Naive thymus-derived CD8-positive, alpha-beta T cell (primary cell): ENCODE measurements at places on chromosomes 4 and X.

DNA sequence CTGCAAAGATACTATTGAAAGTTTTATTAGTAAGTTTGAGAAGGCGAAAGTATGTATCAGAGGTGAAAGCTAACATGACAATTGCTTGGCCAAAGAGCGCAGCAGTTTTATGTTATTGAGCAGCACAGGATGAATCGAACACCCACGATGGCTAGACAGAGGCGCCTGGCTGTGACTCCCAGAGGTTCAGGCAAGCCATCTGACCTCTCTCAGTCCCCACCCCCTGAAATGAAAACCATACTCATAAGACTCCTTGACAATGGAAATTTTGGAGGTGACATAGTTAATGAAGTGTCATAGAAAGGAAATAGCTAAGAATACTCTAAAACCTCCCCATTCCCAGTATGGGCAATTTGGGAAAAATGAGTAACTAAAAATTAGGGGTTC lies 70.6 kb downstream of the MGST2 start:
- no peak for DNase-seq

- no peak for DNase-seq
These were observed 496.9 kb downstream of the RAB28 start for GRCh38 chr4:12987284-12987683.

GRCh38 chrX:40759374-40759773 lies 24.0 kb upstream of the MED14 start:
- no peak for DNase-seq

DNA sequence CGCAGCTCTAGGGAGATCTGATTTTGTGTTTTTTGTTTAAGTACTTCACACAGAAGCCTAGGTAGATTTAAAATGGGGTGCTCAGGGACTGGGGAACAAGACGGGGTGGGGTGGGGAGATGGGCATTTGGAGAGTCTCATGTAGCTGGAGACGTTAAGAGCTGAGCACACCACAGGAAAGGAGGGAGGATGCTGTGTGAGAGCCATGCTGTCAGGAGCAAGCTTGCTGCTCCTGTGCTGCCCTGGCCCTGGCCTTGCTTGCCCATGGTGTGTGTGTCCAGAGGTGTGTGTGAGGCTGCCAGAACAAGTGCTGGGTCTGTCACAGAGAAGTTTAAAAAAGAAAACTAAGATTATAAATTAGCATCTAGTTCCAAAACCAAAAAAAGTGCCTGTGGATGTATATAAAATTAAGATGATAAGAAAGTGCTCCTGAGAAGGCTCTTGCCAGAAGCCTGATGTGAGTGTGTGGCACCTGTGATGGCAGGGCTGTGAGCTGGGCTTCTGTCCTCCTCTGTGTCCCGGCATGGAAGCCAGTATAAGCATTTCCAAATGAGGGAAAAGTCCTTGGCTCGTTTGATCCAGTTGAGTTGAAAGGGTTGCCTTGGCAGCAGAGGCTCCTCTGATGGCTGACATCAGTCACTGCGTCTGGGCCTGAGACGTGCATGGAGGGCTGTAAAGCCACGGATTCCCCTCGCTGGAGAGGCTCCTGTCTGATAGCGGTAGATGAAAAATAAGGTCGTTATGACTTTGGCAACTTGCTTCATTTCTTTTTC lies 63.5 kb downstream of the NELFA start:
- DNase-seq: no peak

DNA sequence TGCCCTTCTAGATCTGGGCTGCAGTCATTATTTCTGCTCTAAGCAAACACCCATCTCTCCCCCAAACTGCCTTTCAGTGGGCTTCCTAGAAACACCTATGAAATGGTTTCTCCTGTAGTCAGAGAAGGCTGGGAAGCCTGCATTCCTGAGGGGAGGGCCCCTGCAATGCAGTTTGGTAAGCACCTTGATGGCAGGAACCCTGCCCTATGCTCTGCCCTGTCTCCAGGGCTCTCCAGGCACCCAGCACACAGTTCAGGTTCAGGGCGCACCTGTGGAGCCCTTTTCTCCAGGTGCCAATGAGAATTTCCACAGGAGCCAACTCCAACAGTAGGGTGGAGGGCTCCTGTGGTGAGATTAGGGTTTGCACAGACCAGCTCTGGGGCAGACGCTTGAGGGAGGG lies 69.1 kb upstream of the FBXW7 start:
- no peak for DNase-seq

- no peak for DNase-seq
These were observed 36.9 kb downstream of the LAMTOR3 start for GRCh38 chr4:99857307-99857706.

- no peak for DNase-seq
These were observed 419.1 kb upstream of the LCORL start for GRCh38 chr4:18440527-18441202.

DNA sequence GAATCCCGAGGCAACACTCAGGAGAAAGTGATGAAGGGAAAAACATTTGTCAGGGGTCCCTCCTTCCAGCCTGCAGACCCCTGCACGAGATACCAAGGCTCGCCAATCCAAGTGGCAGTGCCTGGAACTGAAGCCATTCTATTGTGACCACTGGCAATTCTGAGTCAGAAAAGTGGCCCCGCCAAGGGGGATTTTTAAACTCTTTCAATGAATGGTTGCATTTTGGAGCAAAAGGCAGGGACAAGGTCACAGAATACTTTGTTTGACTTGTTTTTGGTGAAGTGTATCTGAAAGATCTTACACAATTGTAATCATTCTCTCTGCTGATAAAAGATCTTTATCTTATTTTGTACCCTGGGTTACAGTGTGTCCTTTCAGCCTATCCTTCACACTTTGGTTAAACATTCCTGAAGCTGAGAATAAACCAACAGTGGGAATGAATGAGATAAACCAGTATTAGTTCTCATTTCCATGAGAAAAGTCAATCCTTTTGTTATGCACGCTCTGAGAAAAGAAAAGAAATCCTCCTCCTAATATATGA lies 115.9 kb upstream of the PDLIM3 start:
- DNase-seq: no peak

GRCh38 chr4:146545102-146545501 lies 23.4 kb upstream of the SLC10A7 start:
- DNase-seq: no peak

DNA sequence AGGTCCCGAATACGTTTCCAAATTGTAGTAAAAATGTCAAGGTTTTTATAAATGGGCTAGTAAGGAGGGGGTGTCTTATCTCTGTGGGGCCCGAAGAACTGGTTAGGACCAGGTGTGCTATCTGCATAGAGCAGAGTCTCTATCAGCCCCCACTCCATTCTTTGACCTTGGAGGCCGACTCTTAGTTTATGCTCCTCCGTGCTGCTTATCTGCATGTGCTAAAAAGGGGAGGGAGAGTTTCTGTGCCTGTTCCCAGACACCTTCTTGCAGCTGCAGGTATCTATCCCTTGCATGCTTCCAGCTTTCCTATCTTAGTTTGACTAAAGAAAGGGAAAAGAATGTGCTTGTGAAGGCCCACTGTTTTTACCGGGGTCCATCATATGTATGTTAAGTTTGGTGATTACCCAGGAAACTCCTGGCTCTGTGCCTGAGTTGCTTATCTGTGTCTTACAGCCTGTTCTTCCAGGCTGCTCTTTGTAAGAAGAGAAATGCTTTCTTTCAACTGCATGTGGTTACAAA lies 28.6 kb upstream of the NAF1 start:
- no peak for DNase-seq

DNA sequence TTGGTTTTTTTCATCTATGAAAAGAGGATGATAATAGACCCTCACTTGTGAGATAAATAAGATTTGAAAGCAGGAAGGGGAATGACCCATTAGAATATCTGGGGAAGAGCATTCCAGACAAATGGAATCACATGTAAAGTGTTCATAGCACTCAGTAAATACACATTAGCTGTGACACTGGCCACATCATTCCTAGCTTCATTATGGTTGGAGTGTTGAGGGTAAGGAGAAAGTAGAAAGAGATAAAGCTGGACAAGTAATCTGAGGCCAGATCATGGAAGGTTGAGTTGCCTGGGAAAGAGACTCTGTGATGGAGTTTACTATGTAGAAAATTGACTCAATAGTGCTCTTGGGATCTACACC lies 6.9 kb upstream of the PGRMC1 start:
- no peak for DNase-seq

- no peak for DNase-seq
These were observed 1.9 kb downstream of the GPM6A start for GRCh38 chr4:175810073-175810730.

- peak; percentile 7 for DNase-seq
These were observed 38.2 kb downstream of the HPGDS start for GRCh38 chr4:94304365-94304971.

DNA sequence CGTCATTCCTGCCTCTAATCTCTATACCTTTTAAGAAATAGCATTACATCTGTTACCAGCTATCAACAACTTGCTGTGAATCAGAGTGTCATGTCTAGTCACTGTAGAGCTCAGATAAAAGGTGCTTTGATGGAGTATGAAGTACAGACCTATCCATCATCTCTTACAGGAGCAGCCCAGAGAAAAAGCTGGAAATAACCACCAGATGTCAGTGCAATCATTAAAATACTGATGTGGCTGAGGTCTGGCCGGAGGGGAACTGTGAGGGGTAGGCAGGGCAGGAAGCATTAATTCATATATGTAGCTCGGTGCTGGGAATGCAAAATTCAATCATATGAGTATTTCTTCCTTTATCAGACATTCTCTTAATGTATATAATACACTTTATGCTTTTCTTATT lies 100.6 kb downstream of the AKAP4 start:
- peak; percentile 4 for DNase-seq

- DNase-seq: no peak
These were observed 32.4 kb downstream of the SMPX start for GRCh38 chrX:21725496-21725895.

- no peak for DNase-seq
These were observed 633.7 kb upstream of the HTR2C start for GRCh38 chrX:113950081-113950678.

GRCh38 chr4:6110681-6111353 lies 89.5 kb downstream of the JAKMIP1 start:
- DNase-seq: no peak
